Anterior cingulate cortex (tissue), 58 donors: ENCODE measurements at places on chromosomes 7 and 10.

DNA sequence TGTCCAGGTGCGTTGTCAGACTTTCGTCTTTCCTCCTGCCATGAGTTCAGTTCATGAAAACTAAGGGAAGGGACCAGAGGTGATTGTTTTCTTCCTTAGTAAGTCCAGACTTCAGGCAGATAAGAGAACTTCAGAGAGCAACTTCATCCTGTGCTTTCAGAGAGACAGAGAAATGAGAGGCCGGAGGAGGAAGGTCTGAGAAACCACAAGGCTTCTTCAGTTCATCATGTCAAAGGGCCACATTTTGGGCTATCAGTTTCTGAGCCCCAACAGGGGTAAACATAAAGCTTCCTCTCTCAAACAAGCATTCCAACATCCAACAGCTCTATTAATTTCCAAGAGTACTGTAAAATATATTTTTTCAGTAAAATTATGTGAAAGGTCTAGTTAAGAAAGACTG is 668.4 kb upstream of the NRP1 start:
- DNase-seq, result no peak

GRCh38 chr10:62057359-62057758 is 155.9 kb downstream of the ARID5B start:
- DNase-seq, result no peak

DNA sequence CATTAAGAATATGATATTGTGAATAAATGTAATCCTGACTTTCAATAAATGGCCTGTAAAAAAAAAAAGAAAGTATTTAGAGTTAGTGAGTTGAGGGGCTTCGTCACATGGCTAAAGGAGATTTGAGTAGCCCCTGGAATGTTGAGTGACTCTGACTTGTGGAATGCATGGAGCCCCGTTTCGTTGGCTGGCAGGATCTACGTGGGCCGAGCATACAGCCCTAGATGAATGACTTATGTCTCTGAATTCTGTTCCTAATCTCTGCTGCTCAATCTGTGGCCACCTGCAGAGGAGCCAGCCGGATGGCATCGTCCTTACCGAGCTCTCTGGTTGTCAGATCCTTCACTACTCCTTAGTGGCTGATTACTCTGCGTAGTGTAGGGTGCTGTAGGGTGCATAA is 155.7 kb downstream of the MGMT start:
- no peak for DNase-seq

- no peak for DNase-seq
Observed at GRCh38 chr7:78125884-78126283, 327.3 kb downstream of the PHTF2 start.

- DNase-seq, result no peak
Observed at GRCh38 chr7:73341877-73342276, 13.9 kb downstream of the FKBP6 start.
